RWPE2 (cell line): ENCODE measurements at places on chromosomes 5 and 9.

DNA sequence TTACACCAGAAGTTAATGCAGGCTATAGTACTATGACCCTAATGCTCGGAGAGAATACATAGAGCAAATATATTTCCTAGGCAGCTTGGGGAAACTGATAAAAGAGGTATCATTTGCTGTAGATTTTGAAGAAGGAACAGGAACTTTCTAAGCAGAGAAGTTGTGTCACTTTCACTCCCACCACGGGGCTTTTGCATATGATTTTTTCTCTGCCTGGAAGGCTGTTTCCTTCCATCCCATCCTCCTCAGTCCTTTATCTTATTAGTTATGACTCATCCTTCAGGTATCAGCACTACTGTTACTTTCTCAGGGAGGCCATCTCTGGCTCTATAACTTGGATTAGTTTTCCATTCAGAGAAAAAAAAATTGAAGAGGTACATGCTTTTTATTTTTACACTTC lies 2006.1 kb upstream of the WWC1 start:
- DNase-seq = no peak

- DNase-seq = no peak
Measured at GRCh38 chr5:126508251-126508961, 85.2 kb downstream of the GRAMD2B start.

DNA sequence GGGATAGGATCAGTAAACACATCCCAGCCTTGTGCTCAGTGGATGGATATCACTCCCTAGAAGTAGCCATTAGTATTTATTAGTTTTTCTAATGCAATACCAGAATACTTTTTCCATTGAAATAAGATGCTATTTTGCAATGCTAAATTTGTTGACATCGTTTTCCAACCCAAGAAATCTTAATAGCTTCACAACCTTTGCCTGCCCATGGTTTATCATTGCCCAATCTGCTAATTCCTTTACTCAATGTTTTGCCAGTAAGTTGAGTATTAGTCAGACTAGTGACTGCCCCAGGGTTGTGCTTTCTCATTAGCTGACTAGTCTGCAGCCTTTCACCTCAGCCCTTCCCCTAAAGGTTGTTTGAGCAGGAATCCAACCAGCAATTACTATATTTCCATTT lies 62.9 kb downstream of the NREP start:
- no peak for DNase-seq

DNA sequence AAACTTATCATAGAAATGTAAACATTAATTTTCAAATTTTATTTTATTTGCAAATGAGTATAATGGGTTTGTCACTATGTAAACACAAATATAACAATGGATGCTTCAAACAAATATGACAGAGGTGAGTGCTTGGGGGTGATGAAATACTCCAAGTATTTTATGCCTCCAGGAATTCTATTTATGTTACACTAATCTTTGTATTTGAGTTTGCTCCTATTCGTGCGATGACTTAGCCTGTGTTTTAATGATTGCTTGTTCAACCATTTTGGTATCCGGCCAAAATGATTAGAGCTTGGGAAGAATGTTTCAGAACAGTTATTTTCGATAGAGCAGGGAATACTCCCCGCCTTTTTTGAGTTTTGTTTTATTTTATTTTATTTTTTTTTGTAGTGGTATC lies 5.0 kb downstream of the DMRT2 start:
- DNase-seq = no peak

DNA sequence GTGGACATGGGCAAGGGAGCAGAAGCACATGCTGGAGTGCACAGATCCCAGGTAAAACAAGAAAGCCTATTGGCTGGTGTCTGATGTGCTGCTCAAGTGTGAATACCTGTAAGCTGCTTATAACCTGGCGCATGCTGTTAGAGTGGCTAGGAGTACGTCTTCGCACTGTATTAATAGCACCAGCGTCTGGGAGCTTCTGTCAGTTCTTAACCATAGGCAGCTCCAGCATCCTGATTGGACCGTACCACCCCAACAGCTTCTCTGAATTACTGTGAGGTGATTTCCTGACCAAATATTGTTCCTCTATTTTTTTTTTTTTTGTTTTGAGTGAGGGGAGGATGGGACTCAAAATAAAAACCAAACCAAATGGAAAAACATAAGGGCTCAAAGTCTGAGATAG lies 987.6 kb downstream of the PTPRD start:
- no peak for DNase-seq

DNA sequence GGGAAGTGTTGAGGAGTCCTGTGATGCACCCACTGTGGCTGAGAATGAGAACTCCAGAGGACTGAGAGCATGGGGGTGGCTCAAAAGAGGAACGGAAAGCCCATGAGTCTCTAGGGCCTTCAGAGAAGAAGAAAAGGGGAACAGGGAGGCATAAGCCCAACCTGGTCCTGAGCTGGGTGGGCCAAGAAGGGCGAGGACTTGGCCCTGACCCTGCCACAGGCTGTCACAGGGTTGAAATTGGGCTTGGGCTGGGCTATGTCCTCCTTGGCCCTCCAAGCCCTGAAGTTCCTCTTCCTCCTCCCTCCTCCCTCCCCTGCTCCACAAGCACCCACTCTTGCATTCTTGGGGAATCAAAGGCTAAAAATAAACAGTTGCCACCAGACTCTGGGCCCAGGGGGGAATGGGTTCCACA lies 49.3 kb upstream of the PPARGC1B start:
- no peak for DNase-seq

- DNase-seq = no peak
Measured at GRCh38 chr5:63648376-63648775, 313.9 kb downstream of the HTR1A start.

DNA sequence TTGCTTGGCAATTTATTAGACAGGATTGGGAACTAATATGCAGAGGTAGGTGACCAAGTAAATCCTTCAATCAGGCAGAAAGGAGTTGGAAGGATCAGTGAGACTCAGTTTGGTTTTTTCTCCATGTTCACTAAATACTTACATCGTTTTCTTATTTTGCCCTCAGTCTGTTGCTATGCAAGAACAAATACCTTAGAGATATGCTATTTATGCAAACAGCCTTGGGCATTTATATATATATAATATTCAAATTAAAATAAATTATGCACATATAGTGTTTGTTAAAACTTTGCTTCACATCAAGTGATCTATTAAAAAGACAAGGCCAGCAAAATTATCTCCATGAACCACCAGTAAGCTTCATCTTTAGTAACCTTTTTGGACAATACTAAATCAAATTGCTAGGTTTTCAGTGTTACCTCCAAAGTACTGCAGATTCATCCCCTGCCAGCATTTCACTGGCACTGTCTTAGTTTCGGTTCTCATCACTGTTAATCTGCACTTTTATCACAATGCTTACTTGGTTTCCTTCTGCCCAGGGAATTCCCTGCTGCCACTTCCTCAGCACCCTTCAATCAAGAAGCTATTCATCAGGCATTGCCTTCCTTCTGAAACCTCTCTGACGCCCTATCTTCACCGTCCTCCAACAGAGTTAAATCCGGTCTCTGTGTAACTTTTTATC lies 26.0 kb upstream of the LIFR start:
- no peak for DNase-seq

GRCh38 chr5:109714592-109714991 lies 24.9 kb downstream of the MAN2A1 start:
- no peak for DNase-seq

DNA sequence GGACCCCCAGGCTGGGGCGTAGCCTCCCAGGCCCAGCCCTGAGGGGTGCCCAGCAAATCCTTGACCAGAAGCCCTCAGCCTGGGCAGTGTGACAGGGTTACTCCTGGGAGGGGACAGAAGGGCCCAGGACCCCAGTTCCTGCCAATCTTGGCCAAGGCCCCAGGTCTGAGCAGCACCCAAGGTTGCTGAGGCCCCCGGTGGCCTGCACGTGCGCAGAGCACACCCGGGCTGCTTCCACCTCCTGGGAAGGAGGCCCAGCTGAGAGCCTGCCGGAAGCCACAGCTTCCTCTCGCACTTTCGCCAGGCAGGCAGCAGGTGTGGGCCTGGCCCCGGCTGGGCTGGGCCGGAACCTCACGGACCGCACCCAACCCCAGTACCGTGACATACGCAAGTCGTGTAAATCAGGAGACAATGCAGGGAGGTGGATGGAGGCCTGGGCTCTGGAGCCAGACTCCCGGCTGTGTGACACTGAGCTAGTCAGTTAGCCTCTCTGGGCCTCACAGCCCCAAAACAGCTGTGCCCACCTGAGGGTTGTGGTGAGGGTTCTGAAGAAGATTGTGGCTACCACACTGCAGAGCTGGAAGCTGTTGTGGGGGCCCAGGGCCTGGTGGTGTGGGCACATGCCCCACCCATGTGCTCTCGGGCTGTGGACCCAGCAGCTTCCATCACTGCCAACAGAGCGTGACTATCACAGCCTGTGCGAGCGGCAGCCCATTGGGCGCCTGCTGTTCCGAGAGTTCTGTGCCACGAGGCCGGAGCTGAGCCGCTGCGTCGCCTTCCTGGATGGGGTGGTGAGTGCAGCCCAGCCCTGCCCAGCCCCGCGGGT lies 5.1 kb downstream of the GRK6 start:
- no peak for DNase-seq

DNA sequence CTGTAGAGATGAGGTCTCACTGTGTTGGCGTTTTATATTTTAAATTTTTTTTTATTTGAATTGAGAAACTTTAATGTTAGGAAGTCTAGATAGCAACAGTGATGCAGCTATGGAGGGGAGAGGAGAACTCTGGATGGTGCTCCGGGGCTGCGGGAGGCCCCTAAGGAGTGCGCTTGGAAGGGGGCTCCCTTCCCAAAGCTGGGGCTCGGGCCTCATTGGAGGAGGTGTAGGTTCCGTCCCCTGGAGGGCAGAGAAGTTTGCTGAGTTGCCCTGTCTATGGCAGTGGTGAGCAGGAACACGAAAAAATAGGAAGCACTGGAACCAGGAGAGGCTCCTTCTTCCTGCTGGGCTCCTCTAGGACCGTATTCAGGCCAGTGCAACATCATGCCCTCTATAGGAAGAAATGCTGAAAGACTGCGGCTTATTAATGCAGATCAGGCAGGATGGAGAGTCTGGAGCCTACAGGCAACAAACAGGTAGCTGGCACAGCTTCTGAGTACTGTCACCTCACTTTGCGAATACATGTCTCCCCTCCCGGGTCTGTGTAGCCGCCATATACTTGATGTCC lies 16.1 kb downstream of the AHRR start:
- no peak for DNase-seq
